Midbrain (tissue), 1 donor: ENCODE measurements at places on chromosomes 12 and 14.

- DNase-seq = no peak
Observed at GRCh38 chr12:4027412-4027811, 154.2 kb upstream of the PARP11 start.

GRCh38 chr12:13032164-13032563, 12.0 kb upstream of the FAM234B start:
- DNase-seq = no peak

DNA sequence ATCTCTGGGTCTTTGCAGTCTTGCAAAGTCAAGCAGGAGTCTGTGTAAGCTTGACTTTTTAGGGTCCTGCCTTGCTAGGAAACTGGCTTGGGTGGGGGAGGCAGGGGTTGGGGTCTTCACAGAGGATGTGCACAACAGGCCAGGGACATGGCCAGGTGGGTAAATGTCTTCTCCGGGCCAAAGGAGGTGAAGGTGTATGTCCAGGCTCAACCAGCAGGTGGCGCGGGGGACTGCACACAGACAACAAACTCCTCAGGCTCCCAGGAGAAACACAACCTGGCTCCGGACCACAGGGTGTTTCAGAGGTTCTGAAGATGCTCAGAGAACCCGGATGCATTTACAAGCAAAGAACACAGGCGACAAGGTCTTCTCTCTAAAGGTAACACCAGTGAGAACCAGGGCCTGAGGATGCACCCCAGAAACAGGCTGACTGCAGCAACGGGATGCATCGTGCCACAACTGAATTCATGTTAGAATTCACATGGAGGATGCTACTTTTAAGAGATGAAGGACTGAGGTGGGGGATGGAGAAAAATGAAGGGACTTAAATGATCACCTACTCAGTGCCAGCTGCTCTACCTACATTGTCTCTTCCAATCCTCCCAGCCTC, 56.0 kb downstream of the PLEKHG3 start:
- DNase-seq = peak; percentile 2

- DNase-seq = no peak
Observed at GRCh38 chr14:73884438-73885190, 2.0 kb upstream of the ZNF410 start.

DNA sequence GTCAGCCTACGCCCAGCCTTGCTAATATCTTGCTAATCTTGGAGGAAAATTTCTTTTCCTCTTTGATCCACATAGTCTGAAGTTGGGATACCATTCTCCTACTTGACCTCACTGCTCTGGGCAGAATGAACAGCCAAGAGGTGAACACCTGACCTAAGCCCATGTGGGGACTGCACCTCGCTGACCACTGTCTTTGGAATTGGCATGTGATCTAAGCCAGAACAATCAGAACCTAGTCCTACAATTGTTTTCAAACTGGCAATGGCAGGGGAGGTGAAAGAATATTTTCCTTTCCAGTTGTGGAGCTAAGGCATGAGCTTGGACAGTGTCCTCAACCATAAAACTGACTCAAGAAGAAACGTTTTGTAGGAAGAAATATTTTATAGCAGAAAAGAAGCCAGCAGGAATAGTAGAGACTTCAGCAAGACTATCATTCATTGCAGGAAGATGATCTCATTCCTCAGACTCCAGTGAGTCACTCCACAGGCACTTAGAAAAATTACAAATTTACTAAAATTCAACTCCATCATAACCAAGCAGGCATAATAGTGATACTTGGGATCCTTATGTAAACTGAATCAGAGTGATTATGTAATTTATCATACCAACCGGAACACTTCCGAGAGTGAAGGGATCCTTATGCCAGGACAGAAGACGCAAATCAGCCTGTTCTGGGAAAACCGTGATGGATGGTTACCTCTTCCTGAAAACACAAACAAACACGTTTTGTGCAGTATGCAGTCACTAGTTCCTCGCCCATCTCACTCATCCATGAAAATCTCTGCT, 14.7 kb downstream of the PTPRO start:
- DNase-seq = no peak

DNA sequence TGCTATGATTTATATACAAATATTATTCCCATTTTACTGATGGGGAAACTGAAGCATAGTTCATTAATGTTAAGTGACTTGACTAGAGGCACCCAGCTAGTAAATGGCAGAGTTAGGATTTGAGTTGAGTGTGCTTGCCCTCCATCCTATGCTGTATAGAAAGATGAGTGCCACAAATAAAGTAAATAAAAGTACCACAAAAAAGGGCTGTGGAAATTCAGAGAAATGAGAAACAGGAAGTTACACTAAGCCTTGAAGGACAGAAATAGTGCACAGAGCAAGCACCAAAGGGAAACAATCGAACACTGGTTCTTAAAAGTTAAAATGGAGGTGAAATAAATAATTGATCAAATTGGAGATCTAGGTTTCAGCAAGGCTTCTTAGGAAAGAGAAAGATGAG, 9.2 kb upstream of the ABCD2 start:
- no peak for DNase-seq
